Stimulated activated CD8-positive, alpha-beta memory T cell treated with anti-CD3 and anti-CD28 coated beads, Interleukin-4, amount 100 ng/mL, for 1 hour (primary cell): ENCODE measurements at places on chromosomes 12 and 14.

DNA sequence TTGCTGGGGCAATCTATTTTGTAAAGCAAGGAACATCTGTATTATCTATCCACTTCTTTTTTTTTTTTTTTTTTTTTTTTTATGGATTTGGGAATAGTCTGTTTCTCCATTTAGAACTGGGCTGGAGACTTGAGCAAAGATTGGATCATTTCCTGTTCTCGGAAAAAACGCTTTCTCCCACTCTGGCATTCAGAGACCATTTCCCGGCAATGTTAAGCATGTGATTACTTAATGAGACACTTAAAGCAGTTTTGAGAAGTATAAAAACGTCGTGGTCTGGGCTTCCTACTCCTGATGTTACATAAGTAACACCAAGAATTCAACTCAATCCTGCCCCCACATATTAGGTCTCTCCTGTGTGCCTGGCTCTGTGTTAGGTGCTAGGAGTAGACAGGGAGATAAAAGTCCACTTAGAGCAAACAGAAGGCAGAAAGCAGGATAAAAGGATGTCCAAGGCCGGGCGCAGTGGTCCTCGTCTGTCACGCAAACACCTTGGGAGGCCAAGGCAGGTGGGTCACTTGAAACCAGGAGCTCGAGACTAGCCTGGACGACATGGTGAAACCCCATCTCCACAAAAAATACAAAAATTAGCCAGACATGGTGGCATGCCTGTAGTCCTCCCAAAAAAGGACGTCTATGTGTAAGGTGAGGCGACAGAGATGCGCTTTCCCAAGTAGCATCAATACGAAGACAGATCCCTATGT, 152.1 kb upstream of the GSC start:
- no peak for DNase-seq

GRCh38 chr12:100823963-100824362, 29.4 kb downstream of the ANO4 start:
- no peak for DNase-seq

DNA sequence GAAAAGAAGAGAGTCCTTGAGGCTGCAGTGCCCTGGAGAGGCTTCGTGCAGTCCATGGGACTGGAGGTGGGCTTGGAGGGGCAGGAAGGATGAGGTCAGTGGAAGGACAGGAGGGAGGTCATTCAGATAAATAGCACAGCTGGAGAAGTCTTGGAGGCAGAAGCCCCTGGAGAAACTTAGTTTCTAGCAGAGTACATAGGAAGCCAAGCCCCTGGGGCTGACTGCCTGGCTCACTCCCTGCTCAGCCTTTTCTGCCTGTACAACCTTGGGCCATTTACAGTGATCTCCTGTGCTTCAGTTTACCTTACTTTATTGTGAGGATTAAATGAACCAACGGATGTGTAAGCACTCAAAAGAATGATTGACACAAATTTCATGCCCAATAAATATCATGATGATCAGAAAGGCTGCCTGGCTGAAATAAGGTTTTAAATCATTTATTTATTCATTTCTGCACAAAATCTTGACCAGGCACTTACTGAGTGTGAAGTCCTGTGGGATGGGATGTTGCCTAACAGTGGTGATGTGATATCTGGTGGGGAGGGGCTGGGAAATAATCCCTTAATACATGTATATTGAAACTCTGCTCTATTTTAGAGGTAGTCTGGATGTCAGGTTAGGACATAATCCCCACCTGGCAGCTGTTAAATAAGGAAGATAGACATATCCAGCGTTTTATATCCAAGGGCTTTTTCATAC, 54.3 kb downstream of the PLEKHG7 start:
- no peak for DNase-seq

- DNase-seq: no peak
These were observed 10.2 kb downstream of the KCNH3 start for GRCh38 chr12:49548822-49549648.

- no peak for DNase-seq
These were observed 39.2 kb upstream of the PLXNC1 start for GRCh38 chr12:94109160-94109559.

DNA sequence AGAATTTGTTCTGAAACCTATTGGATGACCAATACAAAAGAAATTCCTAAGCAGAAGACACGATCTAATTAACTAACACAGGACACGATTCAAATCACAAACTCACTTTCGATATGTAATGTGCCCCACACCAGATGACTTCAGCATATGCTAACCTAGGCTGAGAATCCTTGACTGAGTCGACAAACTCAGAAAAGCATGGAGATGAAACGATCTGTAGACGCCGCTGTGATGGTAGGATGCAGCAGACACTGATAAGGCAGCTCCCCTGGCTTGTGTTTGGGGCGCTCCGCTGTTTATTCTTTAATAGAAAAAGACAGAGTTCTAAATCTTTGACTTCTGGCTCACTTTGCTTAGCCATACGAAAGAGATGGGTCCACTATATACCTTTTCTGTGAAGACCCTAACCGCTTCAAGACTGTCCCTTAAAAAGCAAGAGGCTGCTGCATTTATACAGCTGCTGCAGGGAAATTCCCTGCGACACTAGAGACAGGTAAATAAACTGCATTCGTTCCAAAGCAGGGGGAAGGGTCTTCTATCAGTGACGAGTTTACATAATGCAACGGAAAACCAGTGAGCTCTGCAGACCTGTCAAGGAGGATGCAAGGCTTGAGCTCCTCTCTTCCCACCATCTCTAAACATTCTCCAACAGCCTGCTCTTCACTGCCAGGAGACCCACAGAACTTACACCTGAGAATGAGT, 929 bp downstream of the CHD8 start:
- DNase-seq: no peak

DNA sequence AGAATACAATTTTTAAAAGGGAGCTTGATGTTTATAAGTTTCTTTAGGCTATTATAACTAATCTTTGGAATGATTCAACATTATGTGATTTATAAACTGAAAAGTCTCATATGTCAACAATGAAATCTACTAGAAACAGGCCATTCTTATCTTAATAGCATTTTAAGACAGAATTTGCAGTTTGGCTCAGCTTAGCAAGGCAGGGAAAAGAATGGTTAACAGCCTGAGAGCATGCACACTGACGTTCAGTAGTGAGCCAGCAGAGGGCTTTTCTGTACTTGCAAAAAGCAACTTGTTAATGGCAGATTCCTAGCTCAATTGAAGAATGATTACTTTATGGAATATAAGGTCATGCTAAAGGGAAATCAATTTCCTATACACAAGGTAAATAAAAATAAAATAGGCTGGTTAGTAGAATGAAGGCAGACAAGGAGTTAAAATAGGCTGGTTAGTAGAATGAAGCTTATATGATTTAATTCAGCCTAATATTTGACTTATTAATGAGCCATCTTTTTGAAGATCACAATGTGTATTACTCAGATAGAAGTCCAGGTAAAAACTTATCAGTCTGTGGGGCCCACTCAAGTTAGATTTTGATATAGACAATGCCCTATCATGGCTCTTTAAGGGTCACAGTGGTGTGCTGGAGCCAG, 95.9 kb downstream of the OTOGL start:
- no peak for DNase-seq

DNA sequence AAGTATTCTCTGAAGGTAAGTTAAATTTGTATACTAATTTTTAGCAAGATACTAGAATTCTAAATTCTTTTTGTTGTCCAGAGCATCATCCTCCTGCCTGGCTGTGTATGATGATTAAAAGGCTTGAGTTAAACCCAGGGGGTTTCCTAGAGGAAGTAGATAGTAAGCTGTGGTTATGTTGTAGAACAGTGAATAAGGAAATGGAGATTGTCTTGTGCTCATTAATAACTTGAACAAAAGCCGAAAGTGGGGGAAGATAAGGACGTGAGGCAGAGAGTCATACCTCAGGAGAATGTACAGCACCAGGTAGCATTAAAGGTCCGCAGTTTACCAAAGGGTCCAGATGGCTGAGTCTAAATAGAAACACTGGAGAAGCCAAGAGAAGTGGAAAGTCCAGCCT, 42.0 kb downstream of the CKB start:
- no peak for DNase-seq
